Forelimb muscle (tissue), 1 donor: ENCODE measurements at places on chromosomes 4 and X. TPM values are rescaled to one million over a fixed set of nuclear protein-coding genes. Genes with fewer than 3 reads are reported as not detected.
A peak's percentile ranks its signal among the peaks of the same experiment; 100 is the strongest.

F9 gene
- not detected for polyA plus RNA-seq

DNA sequence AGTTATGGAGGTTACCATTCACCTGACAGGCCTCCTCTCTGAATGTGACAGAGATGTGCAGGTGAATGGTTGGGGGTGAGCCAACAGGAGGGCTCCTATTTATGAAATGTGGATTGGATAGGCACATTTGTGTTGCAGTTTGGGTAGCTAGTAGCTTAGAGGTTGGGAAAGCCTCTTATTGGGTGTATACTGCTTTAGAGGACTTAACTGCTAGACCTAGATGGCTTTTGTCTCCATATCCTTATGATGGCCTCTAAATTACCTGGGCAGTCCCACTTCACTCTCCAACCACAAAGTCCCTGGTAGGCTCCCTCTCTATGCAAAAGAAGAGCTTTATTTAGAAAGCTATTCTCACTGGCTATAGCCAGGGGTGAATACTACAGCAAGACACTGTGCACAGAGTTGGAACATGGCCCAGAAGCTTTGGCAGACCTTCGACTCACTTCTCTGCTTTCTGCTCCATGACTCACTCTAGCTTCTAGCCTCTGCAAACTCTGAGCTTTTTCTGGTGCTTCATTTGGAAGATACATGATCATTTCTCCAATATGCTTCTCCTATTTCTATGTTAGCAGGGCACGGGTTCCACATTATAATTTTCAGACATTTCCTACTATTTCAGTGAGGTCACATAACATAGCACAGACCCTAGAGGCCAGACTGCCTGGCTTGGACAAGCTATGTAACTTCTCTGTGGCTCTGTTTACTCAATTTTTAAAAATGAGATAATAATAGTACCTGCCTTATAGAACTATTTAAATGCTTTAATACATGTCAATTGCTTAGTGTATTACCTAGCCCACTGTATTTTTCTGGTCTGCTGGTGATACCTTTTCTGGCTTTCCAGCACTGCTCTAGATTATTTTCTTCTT is 6.0 kb upstream of the VGLL1 start:
- peak; percentile 88 for DNase-seq

DNA sequence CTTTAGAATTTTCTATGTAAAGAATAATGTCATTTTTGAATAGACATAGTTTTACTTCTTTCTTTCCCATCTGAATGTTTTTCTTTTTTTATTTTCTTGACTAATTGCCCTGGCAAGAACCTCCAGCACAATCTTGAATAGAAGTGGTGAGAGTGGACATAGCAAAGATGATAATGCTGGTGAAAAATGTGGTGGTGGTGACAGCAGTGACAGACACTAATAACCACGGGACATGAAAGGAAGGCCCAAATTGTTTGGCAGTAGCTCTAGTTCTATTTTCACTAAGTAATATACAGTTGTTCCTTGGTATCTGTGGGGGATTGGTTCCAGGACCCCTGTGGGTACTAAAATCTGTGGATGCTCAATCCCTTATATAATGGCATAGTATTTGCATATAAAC is 29.6 kb downstream of the C4orf54 start:
- no peak for DNase-seq

- no peak for DNase-seq
Measured at GRCh38 chr4:143019351-143019750, 165.4 kb upstream of the USP38 start.

DNA sequence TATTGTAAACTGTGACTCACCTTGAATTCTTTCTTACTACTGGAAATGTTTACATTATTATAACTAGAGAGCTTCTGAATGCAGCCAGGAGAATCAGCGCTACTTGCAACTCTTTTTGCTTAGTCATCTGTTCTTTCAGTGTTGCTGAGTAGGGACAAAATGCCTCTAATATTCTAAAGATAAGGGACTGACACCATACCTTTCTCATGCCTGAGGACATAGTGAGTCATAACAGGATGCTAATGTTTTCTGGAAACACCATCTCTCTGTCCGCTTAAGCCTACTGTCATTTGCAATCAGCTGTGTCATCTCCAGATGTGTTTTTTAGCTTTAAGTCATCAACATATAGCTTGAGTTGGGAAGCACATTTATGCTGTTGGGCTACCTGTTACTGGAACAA is 108.3 kb downstream of the QRFPR start:
- DNase-seq: no peak

USP51 gene
- 3.5 TPM for polyA plus RNA-seq

GRCh38 chr4:138312536-138312911 is 70.4 kb upstream of the SLC7A11 start:
- no peak for DNase-seq

- no peak for DNase-seq
Measured at GRCh38 chr4:88705805-88706492, 8.3 kb upstream of the NAP1L5 start.

GRCh38 chr4:5158825-5159224 is 107.5 kb downstream of the STK32B start:
- no peak for DNase-seq

CXCR3 gene
- 0.19 TPM for polyA plus RNA-seq

TENT5D gene
- polyA plus RNA-seq: not detected
